Activated CD4-positive, alpha-beta T cell treated with anti-CD3 and anti-CD28 coated beads, Interleukin-2, amount 10 ng/mL, durations not matched to agents 24 days and 14 days (primary cell): ENCODE measurements at places on chromosomes 2 and 18. TPM values are rescaled to one million over a fixed set of nuclear protein-coding genes. Genes with fewer than 3 reads are reported as not detected.

GRCh38 chr2:181546086-181546485 lies 88.9 kb downstream of the ITGA4 start:
- no peak for DNase-seq

GRCh38 chr18:44035554-44035953 lies 645.1 kb upstream of the SETBP1 start:
- no peak for DNase-seq

CPO gene
- total RNA-seq, result not detected in 2 replicates

- no peak for DNase-seq
Observed at GRCh38 chr18:22558945-22559385, 141.2 kb upstream of the CTAGE1 start.

DNA sequence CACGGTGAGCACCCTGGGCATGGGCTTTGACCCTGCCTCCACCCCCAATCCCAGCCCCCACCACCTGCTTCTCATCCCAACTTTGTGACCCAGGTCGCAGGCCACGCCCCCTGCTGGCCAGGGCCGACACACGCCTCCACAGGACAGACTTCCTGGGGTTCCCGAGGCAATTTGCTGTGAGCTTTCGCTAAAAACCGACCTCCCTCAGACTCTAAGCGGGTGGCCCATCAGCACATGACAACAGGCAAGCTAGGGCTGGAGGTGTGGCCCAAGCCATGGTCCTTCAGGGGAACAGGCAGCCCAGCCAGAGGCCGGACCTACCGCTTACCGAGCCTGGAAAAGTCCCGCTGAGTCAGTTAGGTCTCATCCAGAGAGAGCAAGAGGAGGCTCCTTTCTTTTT lies 31.9 kb downstream of the C1QL2 start:
- peak; percentile 77 for DNase-seq

- no peak for DNase-seq
Observed at GRCh38 chr18:59273759-59274532, 692 bp upstream of the RAX start.

IL1B gene
- total RNA-seq, result 0.33 and 0.92 TPM in 2 replicates
